Caco-2 (cell line): ENCODE measurements at places on chromosomes 3 and 15.
A peak's percentile ranks its signal among the peaks of the same experiment; 100 is the strongest.

DNA sequence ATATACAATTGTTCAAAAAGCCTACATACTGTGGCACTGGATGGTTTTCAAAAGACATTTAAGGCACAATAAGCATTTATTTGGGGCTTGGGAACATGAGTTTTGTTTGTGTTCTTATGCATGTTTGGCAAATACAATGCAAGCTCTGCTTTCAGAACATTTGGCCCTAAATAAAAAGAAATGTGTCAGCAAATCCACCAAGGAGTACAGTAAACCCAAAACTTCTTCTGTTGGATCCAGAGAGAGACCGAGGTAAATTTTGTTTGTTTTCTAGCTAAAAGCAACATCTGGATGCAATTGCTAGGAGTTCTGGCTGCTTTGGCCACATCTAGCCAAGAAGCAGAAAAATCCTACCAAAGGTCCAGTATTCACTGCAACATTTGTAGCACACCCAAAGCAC lies 168.8 kb downstream of the DCLK3 start:
- H3K4me1 ChIP-seq: no peaks in the 10 kb centered on the region
- H3K27ac ChIP-seq: no peak overlapping the region
- H3K4me3 ChIP-seq: no peak overlapping the region

DNA sequence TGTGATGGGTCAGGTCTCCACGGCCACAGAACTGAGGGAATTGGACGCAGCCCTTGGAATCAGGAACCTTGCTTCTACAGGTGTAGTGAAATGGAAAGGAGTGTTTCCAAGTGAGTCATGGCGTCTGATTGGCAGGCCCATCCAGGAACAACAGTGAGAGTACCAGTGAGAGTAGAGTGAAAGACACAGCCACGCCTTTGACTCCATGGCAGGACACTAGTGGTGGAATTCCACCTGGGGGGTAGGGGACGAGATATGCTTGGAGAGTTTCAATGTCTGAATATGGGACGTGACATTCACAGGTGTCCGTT lies 3.0 kb upstream of the SLC28A1 start:
- H3K4me1 ChIP-seq: peaks cover 21% of the 10 kb centered on the region
- H3K4me3 ChIP-seq: no peak overlapping the region
- H3K27me3 ChIP-seq: no peaks in the 10 kb centered on the region
- no peaks in the 10 kb centered on the region for H3K36me3 ChIP-seq
- no peak overlapping the region for H3K27ac ChIP-seq

GRCh38 chr15:33007303-33007855 lies 187.1 kb downstream of the FMN1 start:
- no peaks in the 10 kb centered on the region for H3K4me1 ChIP-seq
- H3K27ac ChIP-seq: no peak overlapping the region
- H3K4me3 ChIP-seq: no peak overlapping the region
- DNase-seq: no peak
- no peaks in the 10 kb centered on the region for H3K27me3 ChIP-seq
- no peaks in the 10 kb centered on the region for H3K36me3 ChIP-seq

DNA sequence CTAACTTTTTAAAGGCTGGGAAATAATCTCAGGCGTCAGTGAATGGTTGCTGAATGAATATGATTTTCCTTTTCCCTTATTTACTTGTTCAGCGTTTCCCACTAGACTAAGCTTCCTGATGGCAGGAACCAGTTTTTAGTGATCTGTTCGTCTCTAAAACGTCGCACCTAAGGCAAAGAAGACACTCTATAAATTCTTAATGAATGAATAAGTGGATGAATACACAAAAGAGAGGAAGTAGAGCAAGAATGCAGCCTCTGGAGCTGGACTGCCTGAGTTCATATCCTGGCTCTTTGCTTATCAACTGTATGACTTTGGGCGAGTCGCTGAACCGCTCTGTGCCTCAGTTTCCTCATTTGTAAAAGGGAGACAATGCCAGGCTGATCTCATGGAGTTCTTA lies 38.7 kb downstream of the WNT7A start:
- no peak overlapping the region for H3K4me3 ChIP-seq
- H3K27ac ChIP-seq: no peak overlapping the region
- no peaks in the 10 kb centered on the region for H3K4me1 ChIP-seq
- no peaks in the 10 kb centered on the region for H3K27me3 ChIP-seq
- DNase-seq: no peak
- no peaks in the 10 kb centered on the region for H3K36me3 ChIP-seq

DNA sequence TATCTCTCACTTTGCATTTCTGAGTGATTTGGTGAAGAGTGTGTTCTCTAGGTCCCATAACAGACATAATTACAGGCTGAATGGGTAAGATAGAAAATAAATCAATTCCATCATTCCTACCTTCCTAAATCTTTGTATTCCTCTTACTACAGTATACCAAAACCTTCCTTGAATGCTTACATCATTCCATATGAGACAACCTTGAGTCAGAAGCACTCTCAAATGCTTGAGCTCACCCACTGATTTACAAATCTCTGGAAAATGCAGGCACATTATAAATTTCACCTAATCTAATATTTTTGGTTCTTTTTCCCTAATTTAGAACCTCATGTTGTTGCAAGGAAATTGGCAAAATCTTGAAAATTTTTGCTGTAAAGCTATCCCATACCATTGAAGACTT lies 239.1 kb downstream of the CBLB start:
- no peaks in the 10 kb centered on the region for H3K27me3 ChIP-seq
- no peaks in the 10 kb centered on the region for H3K4me1 ChIP-seq

- no peak for DNase-seq
- H3K27ac ChIP-seq: no peak overlapping the region
- no peak overlapping the region for H3K4me3 ChIP-seq
- no peaks in the 10 kb centered on the region for H3K27me3 ChIP-seq
- H3K4me1 ChIP-seq: peaks cover 15% of the 10 kb centered on the region
- no peaks in the 10 kb centered on the region for H3K36me3 ChIP-seq
Measured at GRCh38 chr3:45773072-45773471, 23.3 kb downstream of the SLC6A20 start.

DNA sequence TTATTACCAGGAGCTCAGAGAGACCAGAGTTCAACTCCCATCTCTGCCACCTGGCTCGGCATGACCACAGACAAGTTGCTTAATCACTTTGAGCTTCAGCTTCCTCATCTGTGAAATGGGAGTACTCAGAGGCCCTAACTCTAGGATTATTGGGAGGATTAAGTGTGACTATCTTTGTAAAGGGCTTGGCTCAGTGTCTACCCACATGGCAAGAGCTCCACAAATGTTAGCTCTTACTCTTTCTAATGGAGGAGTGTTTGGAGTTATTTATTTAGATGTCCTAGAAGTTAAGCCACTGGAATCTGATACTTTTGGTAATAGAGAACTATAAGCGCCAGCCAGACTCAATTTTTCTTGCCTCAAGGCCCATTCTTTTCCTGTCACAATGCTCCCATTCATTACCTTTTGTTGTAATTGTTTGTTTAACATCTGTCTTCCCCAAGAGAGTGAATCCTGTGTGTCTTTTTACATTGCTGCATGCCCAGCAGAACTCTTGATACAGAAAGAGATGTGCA lies 12.3 kb upstream of the LMCD1 start:
- H3K4me3 ChIP-seq: no peak overlapping the region
- DNase-seq: no peak
- H3K36me3 ChIP-seq: no peaks in the 10 kb centered on the region
- H3K27me3 ChIP-seq: no peaks in the 10 kb centered on the region
- peaks cover 83% of the 10 kb centered on the region for H3K4me1 ChIP-seq

- H3K4me3 ChIP-seq: no peak overlapping the region
- H3K36me3 ChIP-seq: no peaks in the 10 kb centered on the region
- H3K27me3 ChIP-seq: no peaks in the 10 kb centered on the region
- no peak overlapping the region for H3K27ac ChIP-seq
- H3K4me1 ChIP-seq: peaks cover 15% of the 10 kb centered on the region
Measured at GRCh38 chr3:63961891-63962290, 49.7 kb upstream of the SCAANT1 start.

DNA sequence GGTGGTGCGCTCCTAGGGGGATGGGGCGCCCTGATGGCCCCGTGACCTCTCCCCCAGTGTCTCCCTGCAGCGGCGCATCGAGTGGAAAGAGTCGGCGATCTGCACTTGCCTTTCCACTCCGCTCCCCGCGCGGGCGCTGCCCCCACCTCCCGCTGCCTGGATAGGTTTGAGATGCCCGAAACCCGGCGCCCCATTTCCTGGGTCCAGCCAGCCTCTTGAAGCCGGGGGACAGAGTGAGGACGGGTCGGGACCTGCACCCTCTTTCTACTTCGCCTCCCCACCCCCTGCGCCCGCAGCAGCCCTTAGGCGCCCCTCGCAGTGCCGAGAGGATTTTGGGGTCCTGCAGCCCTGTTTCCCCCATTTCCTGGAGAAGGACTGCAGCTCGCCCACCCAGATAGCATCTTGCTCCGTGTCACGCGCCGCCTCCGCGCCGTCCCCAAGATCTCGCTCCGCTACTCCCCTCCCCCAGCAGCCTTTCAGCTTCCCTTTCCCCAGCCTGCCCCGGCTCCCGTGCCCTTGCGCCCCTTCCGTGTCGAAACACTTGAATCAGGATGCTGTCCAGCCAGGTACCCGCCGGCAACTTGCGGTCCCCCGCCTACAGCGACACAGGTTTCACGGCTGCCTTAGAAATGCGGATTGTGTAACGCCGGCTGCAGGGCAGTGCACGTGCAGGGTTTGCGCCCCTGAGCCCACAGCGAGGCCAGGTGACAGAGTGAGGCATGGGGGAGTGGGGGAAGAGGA lies 519 bp downstream of the ABHD6 start:
- peak overlapping the region; percentile 75 for H3K4me3 ChIP-seq
- peaks cover 10% of the 10 kb centered on the region for H3K4me1 ChIP-seq
- no peaks in the 10 kb centered on the region for H3K36me3 ChIP-seq
- no peaks in the 10 kb centered on the region for H3K27me3 ChIP-seq
- peak; percentile 72 for DNase-seq
- peak overlapping the region; percentile 56 for H3K27ac ChIP-seq

DNA sequence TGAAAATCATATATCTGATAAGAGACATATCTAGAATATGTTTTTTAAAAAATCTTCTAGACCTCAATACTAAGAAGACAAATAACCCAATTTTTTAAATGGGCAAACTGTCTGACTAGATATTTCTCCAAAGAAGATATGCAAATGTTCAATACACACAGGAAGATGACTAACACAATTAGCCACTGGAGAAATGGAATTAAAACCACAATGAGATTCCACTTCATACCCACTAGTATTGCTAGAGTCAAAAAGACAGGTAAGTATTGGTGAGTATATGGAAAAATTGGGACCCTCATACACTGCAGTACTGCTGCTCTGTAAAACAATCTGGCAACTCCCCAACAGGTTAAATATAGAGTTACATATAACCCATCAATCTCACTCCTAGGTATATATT lies 33.1 kb upstream of the TOPAZ1 start:
- no peaks in the 10 kb centered on the region for H3K36me3 ChIP-seq
- DNase-seq: no peak
- no peak overlapping the region for H3K27ac ChIP-seq
- peaks cover 27% of the 10 kb centered on the region for H3K4me1 ChIP-seq

GRCh38 chr3:34150992-34151391 lies 352.6 kb downstream of the PDCD6IP start:
- no peak overlapping the region for H3K4me3 ChIP-seq
- H3K36me3 ChIP-seq: no peaks in the 10 kb centered on the region
- no peaks in the 10 kb centered on the region for H3K27me3 ChIP-seq
- H3K4me1 ChIP-seq: no peaks in the 10 kb centered on the region
- no peak for DNase-seq

- no peak overlapping the region for H3K4me3 ChIP-seq
- H3K36me3 ChIP-seq: no peaks in the 10 kb centered on the region
- DNase-seq: no peak
- peaks cover 41% of the 10 kb centered on the region for H3K4me1 ChIP-seq
- H3K27me3 ChIP-seq: no peaks in the 10 kb centered on the region
Measured at GRCh38 chr3:150243466-150243865, 164.6 kb upstream of the TSC22D2 start.

GRCh38 chr15:39944726-39945125 lies 10.8 kb downstream of the EIF2AK4 start:
- no peaks in the 10 kb centered on the region for H3K27me3 ChIP-seq
- H3K4me1 ChIP-seq: 0 out of 2 replicates have a peak, but pooled peaks cover 4% of the 10 kb centered on the region

DNA sequence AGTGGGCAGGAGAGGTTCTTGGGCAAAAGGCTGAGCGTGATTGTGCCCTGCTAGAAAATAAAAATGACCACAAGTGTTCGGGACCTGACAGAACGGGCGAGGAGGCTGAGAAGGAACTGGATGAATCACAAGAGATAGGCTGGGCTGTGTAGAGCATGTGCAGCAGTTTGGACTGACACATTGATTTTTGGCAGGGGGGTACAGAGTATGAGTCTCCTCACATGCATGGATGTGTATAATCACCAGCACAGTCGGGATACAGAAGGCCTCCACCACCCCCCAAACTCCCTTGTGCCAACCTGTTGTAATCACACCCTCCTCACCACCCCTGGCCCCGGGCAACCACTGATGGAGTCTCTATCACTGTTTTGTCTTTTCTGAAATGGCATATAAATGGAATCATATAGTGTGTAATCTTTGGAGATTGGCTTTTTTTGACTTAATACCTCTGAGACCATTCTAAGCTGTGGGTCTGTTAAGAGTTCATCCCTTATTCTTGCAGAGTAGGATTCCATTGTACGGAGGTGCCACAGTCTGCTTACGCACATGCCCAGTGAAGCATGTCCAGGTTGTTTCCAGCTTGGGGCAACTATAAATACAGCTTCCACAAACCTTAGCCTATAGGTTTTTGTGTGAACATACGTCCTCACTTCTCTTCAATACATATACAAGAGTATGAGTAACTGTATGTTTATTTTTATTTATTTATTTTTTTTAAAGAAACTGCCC lies 438.8 kb downstream of the FOXP1 start:
- H3K36me3 ChIP-seq: no peaks in the 10 kb centered on the region
- H3K27ac ChIP-seq: peak overlapping the region; percentile 33
- no peak for DNase-seq
- H3K27me3 ChIP-seq: no peaks in the 10 kb centered on the region
- H3K4me3 ChIP-seq: no peak overlapping the region

DNA sequence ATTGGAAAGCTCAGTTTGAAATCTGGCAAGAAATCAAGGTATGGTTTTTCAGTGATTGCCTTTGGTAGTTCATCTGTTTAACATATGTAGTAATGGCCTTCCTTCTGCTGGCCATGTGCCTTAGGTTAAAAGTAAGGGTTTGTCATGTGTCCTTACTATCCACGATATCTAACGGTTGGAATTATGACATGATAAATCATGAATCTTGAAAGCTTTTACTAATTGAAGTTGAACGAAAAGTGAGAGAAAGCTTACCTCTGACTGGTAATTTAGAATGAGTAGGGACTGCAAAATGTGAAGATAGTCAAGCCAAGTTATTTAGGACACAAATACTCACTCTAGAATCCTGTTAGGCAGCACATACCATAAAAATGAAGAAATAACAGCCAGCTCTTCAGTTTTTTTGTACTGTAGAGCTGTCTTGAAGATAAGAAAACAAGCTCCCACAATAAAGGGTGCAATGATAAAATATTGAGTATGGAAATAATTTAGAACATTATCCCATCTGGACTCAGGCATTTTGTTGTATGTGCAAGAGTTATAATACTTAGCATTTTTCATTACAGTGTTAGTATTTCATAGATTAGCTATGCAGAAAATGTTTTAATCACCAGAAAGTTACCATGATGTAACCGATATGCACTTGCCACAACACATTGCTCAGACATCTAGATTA lies 303.4 kb downstream of the ZNF385D start:
- H3K36me3 ChIP-seq: no peaks in the 10 kb centered on the region
- H3K27me3 ChIP-seq: no peaks in the 10 kb centered on the region
- H3K4me1 ChIP-seq: no peaks in the 10 kb centered on the region
- no peak overlapping the region for H3K4me3 ChIP-seq

GRCh38 chr3:86737517-86737916 lies 253.4 kb downstream of the VGLL3 start:
- H3K27me3 ChIP-seq: no peaks in the 10 kb centered on the region
- no peaks in the 10 kb centered on the region for H3K36me3 ChIP-seq
- no peak overlapping the region for H3K4me3 ChIP-seq
- no peak overlapping the region for H3K27ac ChIP-seq

- H3K27me3 ChIP-seq: no peaks in the 10 kb centered on the region
- H3K4me1 ChIP-seq: no peaks in the 10 kb centered on the region
- H3K27ac ChIP-seq: no peak overlapping the region
- no peaks in the 10 kb centered on the region; the same call in 1 of the 2 replicates for H3K36me3 ChIP-seq
- no peak overlapping the region for H3K4me3 ChIP-seq
- no peak for DNase-seq
Measured at GRCh38 chr15:76401285-76401684, 64.7 kb downstream of the ISL2 start.
